ENCODE measurements at places on chromosomes 16 and 17. TPM values are rescaled to one million over a fixed set of nuclear protein-coding genes. Genes with fewer than 3 reads are reported as not detected.

Gene KCNG4
- not detected for polyA plus RNA-seq

Gene ZCCHC14
- 0.21 TPM for polyA plus RNA-seq

Gene ZNF778
- polyA plus RNA-seq, result 1.0 TPM

- no peaks in the 10 kb centered on the region for H3K27me3 ChIP-seq
- H3K4me3 ChIP-seq, result no peak overlapping the region
- peaks cover 5% of the 10 kb centered on the region for H3K36me3 ChIP-seq
- H3K4me1 ChIP-seq, result peaks cover 52% of the 10 kb centered on the region
Measured at GRCh38 chr16:27228621-27229501, 25.5 kb downstream of the KDM8 start.

GRCh38 chr17:37187262-37187661 lies 188.5 kb upstream of the C17orf78 start:
- H3K36me3 ChIP-seq, result no peaks in the 10 kb centered on the region
- H3K27ac ChIP-seq, result no peak overlapping the region
- H3K27me3 ChIP-seq, result no peaks in the 10 kb centered on the region
- no peak overlapping the region for H3K4me3 ChIP-seq

- H3K36me3 ChIP-seq, result no peaks in the 10 kb centered on the region
- DNase-seq, result no peak
- no peaks in the 10 kb centered on the region for H3K4me1 ChIP-seq
- no peak overlapping the region for H3K27ac ChIP-seq
- H3K4me3 ChIP-seq, result no peak overlapping the region
Measured at GRCh38 chr16:83554540-83554939, 253.2 kb upstream of the HSBP1 start.

DNA sequence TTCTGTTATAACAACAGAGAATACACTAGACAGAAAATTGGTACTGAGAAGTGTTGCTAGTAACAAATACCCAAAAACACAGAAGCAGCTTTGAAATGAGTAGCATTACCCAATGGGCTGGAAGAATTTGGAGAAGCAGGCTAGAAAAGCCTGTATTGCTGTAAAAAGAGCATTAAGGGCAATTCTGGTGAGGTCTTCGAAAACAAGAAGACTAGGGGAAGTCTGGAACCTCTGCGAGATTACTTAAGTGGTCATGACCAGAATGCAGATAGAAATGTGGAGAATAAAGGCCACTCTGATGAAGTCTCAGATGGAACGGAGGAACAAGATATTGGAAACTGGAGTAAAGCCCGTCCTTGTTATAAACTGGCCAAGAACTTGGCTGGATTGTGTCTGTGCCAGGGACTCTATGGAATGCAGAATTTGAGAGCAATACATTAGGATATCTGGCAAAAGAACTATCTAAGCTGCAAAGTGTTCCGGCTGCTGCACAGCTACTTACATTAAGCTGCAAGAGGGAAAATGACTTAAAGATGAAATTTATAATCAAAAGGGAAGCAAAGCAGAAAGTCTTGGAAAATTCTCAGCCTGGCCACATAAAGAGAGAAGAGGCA lies 44.9 kb upstream of the PEMT start:
- H3K4me3 ChIP-seq, result no peak overlapping the region
- no peaks in the 10 kb centered on the region for H3K36me3 ChIP-seq
- DNase-seq, result no peak
- H3K27ac ChIP-seq, result no peak overlapping the region
- no peaks in the 10 kb centered on the region for H3K27me3 ChIP-seq

- H3K27me3 ChIP-seq, result no peaks in the 10 kb centered on the region
- no peak overlapping the region for H3K4me3 ChIP-seq
- no peaks in the 10 kb centered on the region for H3K36me3 ChIP-seq
- no peak for DNase-seq
- no peaks in the 10 kb centered on the region for H3K4me1 ChIP-seq
Measured at GRCh38 chr17:32813021-32813420, 63.9 kb downstream of the MYO1D start.

DNA sequence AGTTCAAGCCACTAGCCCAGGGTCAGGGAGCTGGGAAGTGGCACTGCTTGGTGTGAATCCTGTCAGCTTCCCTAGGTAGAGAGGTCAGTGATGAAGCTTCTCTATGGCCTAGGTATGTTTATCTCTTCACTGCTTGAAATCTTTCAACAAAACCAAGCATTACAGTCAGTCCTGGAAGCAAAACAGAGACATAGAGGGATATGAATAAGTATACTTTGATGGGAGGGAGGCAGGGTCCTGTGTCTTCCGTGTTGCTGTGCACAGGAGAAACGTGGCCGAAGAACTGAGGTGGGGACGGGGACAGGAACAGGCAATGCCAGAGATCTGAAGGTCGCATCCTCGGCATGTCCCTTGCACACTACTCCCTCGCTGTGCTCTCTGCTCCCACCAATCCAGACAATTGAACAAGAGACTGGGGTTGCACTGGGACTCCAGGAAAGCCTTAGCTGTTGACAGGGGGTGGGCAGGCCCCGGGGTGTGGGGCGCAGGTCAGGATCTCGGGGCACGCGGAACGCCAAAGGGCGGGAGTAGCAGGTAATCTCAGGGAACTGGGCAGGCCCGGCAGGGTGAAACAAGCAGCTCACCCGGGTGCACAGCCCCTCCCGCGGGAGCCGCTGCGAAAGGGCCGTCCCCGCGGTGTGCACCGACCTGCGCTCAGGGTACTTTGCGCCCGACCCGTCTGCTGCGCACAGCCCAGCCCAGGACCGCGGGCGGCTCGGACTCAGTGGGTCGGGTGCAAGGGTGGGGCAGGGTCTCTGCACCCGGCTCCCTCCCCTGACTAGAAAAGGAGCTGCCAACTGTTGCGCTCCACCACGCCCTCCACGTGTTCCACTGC lies at the start of gene MT1H:
TSS of gene MT1H (plus strand) at position 810 of the 835 bp plus-strand sequence. CDS start 71 bp downstream, outside the sequence.
- peaks cover 13% of the 10 kb centered on the region for H3K4me1 ChIP-seq
- no peaks in the 10 kb centered on the region for H3K36me3 ChIP-seq
- peaks cover 32% of the 10 kb centered on the region for H3K27me3 ChIP-seq
- no peak within 1 kb of the TSS for H3K4me3 ChIP-seq
- H3K27ac ChIP-seq, result no peak within 1 kb of the TSS
